ENCODE measurements at places on chromosomes 2 and 18.

- DNase-seq, result no peak
Measured at GRCh38 chr2:204510709-204511420, 34.4 kb upstream of the PARD3B start.

DNA sequence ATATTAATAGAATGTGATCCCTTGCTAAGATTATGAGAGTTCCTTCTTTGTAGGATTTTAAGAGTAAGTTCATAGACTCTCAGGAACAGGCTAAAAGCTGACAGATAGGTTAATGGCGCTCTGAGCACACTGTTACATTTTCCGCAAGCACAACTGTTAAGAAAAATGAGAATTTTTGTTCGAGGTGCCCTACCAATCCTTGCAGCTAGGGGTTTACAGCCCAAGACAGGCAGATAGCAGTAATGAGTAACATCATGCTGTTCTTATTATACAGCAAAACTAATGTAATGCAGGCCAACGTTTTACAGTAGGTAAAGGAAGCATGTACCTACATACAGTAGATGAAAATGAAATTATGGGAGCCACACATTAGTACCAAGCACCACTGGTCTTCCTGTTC is 11.2 kb upstream of the BOD1L2 start:
- DNase-seq, result no peak

GRCh38 chr2:176074919-176075425 is 8.8 kb downstream of the EVX2 start:
- DNase-seq, result no peak

DNA sequence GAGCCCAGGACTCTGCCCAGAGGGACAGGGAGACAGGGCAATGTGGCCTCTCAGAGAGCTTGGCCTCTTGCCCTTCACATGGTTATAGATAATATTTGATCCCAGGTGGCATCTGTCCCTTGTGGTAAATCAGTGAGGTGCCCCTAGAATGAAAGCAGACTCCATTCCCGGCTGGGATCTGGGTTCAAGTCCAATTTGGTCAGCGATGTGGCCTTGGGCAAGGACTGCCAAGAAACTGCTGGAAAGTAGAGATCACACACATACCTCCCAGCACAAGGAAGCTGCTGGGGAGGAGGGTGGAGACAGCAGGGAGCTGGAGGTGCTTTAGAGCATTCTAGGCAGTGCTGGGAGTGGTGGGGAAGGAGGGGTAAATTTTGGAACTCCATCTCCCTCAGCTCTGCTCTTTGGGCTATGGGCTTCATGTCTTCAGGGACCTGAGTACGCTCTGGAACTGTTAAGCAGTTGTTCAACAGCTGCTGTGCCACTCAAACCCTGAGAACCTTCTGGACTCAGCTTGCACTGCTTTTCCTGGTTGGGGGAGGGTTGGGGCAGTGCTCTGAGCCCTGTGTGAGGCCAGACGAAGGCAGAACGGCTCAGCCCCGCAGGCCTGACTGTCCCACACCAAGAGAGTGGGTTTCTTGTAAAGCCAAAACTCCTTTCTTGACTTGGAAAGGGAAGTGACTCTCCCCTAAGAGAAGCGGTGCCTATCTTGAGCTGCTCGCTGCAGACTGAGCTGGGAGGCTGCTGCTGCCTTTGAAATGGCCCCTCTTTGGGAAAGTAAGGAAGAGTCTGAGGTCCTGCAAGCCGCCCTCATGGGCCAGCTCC is 23.0 kb downstream of the INPP5D start:
- DNase-seq, result no peak

DNA sequence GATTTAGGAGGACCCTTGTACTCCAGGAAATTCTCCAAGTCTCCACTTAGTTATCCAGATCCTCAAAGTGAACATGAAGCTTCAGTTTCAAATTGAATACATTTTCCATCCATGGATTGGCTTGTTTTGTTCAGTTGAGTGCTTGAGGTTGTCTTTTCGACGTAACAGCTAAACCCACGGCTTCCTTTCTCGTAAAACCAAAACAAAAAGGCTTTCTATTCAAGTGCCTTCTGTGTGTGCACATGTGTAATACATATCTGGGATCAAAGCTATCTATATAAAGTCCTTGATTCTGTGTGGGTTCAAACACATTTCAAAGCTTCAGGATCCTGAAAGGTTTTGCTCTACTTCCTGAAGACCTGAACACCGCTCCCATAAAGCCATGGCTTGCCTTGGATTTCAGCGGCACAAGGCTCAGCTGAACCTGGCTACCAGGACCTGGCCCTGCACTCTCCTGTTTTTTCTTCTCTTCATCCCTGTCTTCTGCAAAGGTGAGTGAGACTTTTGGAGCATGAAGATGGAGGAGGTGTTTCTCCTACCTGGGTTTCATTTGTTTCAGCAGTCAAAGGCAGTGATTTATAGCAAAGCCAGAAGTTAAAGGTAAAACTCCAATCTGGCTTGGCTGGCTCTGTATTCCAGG is at the start of gene CTLA4:
Gene CTLA4, plus strand, starts transcription at position 211 of the 640 bp plus-strand sequence. Its CDS starts 172 bp downstream, at position 383.
- peak; percentile 24 for DNase-seq

- no peak for DNase-seq
Measured at GRCh38 chr2:219388907-219389156, 1.1 kb upstream of the DNPEP start.

GRCh38 chr2:28594332-28595108 is 98.7 kb downstream of the PLB1 start:
- DNase-seq, result peak; percentile 60

DNA sequence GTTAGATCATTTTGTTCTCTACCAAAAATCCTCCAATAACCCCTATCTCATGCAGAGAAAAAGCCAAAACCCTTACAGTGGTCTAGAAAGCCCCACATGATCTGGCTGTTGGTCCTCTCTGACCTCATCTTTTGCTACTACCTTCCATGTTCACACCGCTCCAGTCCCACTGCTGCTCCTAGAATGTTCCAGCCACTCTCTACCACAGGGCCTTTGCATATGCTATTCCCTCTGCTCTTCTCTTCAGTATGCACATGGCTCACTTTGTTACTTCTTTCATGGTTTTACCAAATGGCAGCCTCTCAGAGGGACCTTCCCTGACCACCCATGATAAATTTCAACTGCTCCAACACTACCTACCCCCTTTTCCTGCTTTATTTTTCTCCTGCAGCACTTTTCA is 193.5 kb upstream of the CCDC150 start:
- DNase-seq, result no peak

- DNase-seq, result no peak
Measured at GRCh38 chr2:189726271-189726670, 36.3 kb downstream of the OSGEPL1 start.

DNA sequence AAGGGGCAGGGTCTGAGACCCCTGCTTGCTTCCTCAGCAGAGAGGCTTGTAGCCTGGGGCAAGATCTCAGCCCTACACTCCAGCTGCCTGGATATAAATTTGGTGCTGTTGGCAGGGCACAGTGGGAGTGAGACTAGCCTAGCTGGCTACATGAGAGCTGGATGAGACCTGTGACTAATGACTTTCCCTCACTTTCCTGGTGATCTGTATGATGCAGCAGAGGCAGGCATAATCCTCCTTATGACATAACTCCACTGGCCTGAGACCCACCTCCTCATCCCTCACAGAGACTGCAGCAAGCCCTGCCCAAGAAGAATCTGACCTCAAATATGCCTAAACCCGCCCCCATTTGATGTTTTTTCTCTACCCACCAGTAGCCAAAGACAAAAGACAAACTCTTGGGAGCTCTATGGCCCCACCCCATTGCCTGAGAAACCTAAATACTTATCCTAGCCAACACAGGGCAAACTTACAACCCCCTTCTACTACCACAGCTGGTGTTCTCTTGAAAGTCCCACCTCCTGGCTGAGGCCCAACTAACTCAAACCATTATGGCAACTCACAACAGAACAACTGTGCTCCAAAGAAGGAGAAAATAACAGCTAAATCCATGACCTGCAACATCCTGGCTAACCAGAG is 102.7 kb downstream of the NR4A2 start:
- DNase-seq, result no peak

GRCh38 chr2:197121255-197121654 is 189.3 kb downstream of the ANKRD44 start:
- no peak for DNase-seq

- DNase-seq, result no peak
Measured at GRCh38 chr2:174606336-174606735, 8.7 kb upstream of the WIPF1 start.

DNA sequence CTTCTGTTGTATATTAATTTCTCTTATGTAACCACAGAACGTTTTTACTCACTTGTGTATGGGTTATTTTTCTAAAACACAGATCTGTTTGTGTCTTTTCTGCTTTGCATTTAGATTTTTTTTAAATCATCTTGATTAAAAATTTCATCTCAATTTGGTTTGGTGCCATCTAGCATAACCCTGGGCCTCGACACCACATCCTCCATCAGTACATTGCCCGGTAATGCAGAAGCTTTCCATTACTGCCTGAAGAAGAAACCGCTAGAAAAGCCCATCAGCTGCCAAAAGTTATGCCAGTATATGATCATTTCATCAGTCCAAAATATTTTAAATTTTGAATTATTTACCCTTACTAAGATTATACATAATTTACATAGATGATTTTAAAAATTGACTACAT is 26.2 kb downstream of the MAPRE2 start:
- no peak for DNase-seq

DNA sequence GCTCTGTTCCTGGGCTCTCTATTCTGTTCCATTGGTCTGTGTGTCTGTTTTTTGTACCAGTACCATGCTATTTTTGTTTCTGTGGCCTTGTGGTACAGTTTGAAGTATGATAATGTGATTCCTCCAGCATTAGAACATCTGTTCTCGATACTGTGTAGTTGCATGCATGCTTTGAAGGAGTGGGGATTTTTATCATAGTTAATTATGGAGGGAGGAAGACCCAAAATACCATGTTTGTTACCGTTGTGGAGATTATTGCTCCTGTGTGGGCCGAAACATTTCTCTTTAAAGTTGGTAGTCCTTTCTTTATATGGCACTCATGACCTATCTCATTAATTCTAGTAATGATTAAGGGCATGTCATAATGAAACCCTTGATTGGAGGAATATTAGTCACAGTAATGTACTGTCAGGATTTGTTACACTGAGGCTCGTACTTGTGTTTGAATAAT is 87.6 kb downstream of the TTC27 start:
- no peak for DNase-seq

GRCh38 chr2:44277541-44277940 is 2.3 kb downstream of the SLC3A1 start:
- no peak for DNase-seq

DNA sequence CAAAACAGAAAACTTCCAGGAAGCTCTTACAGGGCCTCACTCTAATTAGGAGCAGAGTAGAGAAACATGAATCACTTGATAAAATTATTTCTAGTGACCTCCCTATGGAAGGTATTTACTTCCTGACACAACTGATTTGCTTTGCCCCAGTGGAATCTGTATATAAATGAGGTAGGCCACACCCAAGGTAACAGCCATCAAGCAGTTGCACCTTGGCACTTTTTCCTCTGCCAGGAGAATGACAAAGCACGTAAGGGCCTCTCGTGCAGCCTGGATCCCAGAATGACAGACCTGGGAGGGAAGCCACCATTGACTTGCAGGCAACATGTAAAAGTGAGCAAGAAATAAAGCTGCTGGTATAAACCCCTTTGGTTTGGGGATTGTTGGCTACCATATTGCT is 620.0 kb upstream of the SLC39A10 start:
- DNase-seq, result no peak

DNA sequence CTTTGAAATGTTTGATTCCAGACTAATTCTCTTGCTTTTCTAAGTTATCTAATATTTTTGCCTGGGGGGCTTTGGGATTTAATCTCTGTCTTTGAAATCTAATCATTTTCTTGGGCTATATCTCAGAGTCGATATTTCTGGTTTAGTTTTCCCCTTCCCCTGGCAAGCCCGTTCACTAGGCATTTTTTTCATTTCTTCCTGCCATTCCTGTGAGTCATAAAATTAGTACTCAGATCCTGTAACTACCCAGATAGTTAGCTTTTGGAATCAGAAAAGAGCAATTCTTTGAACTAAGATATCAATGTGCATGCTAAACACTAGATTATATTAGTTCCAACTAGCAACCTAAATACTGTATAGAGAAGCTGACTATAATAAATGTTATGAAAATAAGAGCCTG is 29.4 kb upstream of the RNF149 start:
- no peak for DNase-seq

DNA sequence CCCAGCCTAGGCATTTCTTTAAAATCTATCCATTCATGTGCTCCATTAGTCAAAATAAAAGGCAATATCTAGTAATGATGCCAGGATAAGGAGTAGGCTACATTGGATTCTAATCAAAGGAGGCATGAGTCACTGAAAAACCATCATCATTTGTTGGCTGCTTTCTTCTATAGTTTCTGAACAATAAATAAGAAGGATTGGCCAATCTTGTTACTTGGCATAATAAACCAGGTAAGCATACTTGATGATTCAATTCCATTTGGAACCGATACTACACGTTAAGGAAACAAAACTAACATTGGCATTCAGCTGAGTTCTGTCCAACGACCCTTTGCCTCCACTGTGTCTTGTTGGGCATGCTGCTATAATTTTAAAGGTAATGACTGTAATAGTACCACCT is 27.2 kb downstream of the ATP8B1 start:
- DNase-seq, result no peak

GRCh38 chr2:178761759-178762371 is 45.4 kb downstream of the TTN start:
- DNase-seq, result peak; percentile 52

DNA sequence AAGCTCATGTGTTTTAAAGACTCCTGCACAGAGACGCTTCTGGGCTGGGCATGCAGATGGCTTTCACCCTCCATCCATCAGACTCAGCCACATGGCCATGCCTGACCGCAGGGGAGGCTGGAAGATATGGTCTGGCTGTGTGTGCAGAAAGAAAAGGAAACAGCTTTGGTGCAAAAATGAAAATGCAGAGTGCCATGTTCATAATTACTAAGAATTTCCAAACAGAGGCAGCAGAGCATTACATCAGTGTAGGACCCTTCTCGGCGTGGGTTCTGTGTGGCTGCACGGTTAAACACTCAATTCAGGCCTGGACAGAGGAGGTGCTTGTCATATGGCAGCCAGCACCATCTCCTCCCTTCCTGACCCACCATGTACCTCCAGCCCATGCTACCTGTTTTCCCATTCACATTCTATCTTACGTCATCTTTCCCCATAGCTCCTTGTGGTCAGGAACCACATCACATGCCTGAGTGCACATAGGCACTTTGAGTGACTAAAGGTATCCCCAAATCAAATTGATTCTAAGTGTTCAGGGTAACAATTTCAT is 200.3 kb upstream of the ID2 start:
- DNase-seq, result peak; percentile 41

DNA sequence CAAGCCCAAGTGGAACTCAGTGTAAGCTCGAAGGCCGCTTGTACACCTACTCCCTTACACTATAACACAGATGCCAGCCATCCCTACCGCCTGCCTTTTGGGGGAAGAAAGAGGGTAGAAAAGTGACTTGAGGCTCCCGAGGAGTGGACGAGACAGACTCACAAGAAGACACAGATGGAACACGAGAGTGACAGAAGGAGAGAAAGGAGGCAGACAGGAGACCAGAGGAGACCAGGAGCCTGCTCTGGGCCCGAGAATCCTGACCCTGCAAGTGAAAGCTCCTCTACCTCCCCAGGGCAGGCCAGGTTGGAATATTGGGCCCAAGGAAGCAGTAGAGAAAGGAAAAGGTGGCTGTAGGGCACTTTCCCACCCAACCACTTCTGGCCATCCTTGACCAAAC is 23.4 kb upstream of the TNS1 start:
- DNase-seq, result no peak

- no peak for DNase-seq
Measured at GRCh38 chr2:24342110-24342910, 18.0 kb downstream of the ITSN2 start.
